ENCODE measurements at places on chromosomes 6 and 20. TPM values are rescaled to one million over a fixed set of nuclear protein-coding genes. Genes with fewer than 3 reads are reported as not detected.

DNA sequence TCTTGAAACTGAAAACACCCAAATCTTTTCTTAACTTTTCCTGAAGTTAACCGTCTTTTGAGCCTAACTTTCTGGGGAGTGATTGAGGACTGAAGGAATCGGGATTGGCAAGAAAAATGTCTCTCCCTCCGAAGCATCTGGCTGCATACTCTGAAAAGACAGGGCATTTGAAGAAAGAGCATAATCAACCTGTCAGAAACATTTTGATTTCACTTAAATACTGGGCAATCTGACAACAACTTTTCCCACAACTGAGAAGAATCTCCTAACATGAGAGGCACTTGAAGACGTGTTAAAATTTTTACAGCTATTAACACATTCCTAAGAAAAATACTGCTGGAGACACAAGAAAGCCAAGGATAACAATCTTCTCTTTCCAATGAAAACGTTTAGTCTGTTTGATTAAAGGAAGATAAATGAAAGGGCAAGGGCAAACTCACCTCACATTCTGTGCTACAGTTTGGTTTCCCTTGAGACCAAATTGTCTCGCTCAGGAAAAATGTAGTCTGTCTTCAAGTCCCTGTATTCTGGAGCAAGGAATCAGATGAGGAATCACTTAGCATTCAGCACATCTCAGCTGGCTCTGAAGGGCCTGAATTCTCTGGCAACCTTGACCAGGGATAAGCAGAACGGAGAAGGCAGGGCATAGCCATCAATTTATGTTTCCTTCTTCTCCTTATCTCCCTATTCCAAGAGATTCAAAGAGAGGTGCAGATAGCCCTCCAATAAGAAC, 76.1 kb downstream of the TBX18 start:
- DNase-seq = no peak

GRCh38 chr20:62030834-62031434, 34.7 kb downstream of the TAF4 start:
- DNase-seq = no peak

DNA sequence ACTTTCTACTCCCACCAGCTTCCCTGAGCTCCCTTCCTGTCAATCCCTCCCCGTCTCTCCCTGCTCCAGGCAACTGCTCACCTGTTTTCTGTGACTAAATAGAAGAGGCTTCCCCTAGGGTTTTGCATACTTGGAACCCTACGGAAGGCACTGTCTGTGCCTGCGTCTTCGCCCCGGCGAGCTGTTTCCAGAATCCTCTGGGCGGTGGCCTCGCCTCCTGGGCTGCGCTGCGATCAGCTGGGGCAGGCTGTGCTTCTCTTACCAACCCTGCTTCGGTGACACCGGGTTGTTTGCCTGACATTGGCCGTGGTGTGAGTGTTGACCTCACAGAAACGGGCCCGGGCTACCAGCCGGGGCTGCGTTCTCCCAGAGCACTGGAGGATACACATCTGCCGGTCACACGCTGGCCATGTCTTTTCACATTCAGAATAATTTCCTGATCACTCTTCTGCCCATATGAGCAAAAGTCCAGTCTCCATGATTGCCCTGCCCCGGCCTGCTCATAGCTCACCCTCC, 29.4 kb upstream of the CCR6 start:
- no peak for DNase-seq

DNA sequence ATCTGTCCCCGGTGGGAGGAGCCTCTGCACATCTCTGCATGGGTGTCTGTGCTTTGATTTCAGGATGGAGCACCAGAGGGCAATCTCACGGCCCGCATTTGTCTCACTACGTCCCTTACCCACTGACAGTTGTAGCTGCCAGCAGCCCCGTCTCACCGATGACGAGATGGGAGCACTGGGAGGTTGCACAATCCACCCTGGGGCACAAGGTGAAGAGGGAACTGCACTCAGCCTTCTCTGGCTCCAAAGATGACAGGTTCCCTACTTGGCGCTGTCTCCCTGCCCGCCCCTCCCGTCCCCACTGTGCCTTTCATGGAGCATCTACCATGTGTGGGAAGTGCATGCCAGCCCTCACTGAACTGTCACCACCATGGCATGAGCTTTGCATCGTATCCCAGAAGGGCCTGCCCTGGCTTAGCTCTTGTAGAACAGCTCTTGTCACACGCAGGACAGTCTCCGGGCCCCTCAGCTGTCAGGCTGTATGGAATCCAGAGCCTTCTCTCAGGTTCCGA, 99.9 kb upstream of the PMEPA1 start:
- DNase-seq = no peak

DNA sequence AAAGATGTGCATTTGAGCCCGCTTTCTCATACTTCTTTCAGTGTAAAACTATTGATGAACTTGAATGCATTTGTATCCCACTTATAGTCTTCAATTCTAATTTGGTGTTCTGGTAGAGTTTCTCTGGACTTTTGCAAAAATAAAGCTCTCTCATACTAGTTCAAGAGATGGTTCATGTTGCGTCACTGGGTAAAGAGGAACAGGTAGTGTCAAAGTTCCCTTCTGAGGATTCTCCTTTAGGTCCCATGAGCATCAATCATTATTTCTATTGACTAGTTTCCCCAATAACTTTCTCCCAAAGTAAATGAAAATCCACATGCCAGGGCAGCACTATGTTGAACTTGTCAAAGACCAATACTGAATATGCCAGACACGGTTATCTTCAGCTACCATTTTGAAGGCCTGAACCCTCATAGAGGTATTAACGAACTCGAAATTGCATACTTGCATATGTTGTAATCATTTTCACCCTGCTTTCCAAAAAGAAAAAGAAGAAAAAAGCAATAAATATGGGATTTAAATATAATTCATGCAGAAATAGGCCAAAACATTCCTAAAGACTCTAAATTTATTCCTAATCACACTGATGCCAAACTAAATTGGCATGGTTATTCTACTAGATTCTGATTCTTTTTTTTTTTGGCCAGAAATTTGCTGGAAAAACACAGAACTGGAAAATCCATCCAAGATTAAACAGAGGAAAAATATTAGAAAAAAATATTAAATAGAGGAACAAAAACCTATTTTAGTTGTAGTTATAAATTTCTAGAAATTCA, 84.5 kb downstream of the SGK1 start:
- no peak for DNase-seq

DNA sequence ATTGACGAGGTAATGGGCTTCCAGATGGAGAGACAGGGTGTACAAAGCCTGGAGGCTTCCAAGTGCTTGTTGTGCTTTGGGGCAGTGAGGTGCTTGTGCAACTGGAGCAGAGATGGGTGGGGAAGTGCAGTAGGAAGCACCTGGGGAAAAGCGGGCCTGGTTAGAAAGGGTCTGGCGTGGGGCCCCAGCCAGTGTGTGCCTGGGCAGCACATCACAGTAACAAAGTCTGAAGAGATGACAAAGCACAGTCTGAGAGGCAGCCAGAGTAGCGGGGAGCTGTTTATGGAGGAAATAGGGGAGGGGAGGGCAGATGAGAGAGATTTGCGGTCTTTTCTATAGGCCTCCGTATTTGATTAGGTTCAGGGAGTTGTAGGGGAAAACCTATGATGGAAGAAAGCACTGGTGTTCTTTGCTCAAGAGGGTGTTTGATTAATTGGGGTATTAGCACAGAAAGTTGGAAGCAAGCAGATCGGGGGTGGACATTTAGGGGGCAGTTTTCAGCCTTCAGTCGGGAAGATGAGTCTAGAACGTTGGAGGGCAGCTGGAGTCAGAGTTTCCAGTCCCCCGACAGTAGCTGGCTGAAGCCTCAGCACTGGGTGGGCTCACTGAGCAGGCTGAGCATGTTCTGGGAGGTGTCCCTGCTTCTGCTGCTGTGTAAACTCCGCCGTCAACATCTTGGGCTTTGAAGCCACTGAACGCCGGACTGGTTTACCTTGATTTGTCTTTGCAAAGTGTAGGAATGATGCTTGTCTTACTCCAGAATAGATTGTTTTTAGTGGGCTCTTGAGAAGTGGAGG, 15.5 kb upstream of the MROH8 start:
- no peak for DNase-seq

DNA sequence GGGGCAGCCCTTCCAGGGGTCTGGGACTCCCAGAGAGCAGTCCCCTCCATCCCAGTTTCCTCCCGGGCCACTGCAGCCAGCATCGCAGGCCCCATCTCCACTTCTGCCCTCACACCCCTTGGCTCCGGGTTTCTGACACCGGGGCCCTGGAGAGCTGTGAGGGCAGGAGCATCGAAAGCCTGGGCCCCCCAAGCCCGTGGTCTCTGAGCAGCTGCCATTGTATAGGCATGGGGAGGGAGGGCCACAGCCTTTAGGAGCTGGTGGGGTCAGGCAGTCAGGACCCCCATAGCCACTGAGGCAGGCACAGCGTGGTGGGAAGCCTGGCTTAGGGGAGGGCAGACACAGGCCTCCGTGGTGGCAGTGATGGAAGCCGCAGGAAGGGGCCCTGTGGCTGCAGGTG, 9.7 kb upstream of the GPSM3 start:
- DNase-seq = no peak

DNA sequence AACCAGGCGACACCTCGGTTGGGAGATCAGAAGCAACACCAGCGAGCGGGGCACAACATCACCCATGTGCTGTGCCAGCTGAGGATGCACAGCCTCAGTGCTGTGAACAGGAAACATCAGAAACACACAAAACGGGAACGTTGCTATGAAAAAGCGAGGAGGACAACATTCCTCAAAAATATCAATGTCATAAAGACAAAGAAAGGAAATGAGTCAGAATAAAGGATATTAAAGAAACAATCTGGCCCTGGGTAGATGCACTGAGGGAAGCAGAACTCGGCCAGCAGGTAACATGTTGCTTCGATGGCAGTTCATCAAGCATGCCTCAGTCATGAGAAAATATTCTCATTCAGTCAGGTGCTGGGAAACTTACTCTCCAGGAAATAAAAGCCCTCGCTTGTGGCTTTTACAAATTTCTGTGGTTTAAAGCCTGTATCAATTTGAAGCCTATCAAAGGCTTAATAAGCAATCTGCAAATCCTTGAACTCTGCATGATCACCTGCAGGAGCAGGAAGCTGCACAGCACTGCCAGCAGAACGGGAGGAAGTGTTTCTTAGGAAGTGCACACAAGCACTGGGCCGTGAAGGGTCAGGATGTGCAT, 77.5 kb downstream of the GINS1 start:
- DNase-seq = no peak

DNA sequence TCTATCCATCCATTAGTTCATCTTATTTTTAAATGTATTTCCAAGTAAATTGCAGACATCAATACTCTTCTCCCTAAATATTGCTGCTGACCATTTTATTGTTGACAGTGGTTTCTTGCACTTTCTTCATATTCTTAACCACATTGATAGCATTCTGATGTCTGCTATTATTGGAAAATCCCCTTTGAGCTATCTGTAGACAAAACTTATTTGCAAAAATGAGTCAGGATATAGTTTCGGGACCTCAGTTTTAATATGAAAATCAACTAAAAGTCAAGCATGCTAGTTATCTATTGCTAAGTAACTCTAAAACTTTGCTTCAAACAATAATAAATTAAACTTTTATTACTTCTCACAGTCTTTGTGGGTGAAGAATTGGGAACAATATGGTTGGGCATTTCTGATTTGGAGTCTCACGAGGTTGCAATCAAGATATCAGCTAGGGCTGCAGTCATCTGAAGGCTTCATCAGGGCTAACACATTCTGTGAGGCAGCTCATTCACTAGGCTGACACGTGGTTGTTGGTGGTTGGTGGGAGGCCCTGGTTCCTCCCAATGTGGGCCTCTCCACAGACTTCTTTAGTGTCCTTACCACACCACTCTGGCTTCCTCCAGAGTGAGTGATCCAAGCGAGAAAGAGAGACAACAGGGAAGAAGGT, 32.7 kb downstream of the CD109 start:
- no peak for DNase-seq

DNA sequence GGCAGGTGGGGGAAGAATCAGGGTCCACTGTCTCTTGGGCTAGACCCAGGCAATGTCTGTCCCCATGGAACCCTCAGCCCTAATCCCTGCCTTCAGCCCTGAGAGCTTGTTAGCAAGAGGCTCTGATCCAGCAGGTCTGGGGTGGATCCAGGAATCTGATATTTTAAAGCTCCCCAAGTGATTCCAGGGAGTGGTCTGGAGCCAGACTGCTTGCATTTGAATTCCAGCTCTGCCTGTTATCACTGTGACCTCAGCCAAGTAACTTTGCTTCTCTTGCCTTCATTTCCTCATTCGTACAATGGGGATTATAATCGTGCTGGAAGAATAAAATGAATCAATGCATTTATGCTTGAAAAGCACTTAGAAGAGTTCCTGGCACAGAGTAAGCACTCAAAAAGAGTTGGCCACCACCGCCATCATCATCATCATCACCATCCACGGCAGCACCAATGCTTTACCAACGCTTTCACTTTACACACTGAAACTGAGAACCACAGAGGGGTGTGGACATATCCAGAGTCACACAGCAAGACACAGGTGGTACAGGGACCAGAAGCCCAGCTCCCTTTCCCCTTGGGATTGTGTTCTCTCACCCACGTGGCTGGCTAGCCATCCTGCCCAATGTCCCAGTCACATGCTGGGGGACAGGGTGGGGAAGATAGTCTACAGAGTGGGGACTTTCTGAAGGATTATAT, 75.7 kb upstream of the RALY start:
- no peak for DNase-seq

- no peak for DNase-seq
Measured at GRCh38 chr20:10264166-10264558, 45.5 kb downstream of the SNAP25 start.

DNA sequence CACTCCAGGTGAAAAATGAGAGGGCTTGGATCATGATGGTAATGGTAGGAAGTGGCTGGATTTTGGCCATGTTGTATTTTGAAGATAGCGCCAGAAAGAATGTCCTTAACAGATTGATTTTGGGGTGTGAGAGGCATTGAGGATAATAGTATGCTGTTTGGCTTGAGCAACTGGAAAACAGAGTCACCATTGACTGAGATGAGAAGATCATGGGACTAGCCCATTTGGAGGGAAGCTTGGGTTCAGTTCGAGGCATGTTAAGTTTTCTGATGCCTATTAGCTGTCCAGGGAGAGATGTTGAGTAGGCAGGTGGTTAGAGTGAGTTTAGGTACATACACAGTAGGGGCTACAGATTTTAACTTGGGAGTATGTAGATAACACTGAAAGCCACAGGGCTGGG, 23.3 kb downstream of the PLCG1 start:
- DNase-seq = no peak

- DNase-seq = no peak
Measured at GRCh38 chr6:109912118-109912517, 66.0 kb upstream of the GPR6 start.

UNC5CL gene
- polyA plus RNA-seq = 5.1 TPM

GPX5 gene
- polyA plus RNA-seq = not detected

TSHZ2 gene
- polyA plus RNA-seq = 13.9 TPM

MEA1 gene
- polyA plus RNA-seq = 85.9 TPM

RRAGD gene
- 28.6 TPM for polyA plus RNA-seq

SAMD10 gene
- polyA plus RNA-seq = 10.0 TPM

SLCO4A1 gene
- polyA plus RNA-seq = 3.3 TPM

EDN3 gene
- 5.1 TPM for polyA plus RNA-seq

DCBLD1 gene
- 11.1 TPM for polyA plus RNA-seq

STX16 gene
- polyA plus RNA-seq = 76.7 TPM

MROH8 gene
- 7.2 TPM for polyA plus RNA-seq

F13A1 gene
- 12.7 TPM for polyA plus RNA-seq

PIGT gene
- 98.2 TPM for polyA plus RNA-seq

STMND1 gene
- 0.36 TPM for polyA plus RNA-seq

PNLDC1 gene
- 0.13 TPM for polyA plus RNA-seq

CST4 gene
- not detected for polyA plus RNA-seq

GPR6 gene
- not detected for polyA plus RNA-seq

Data from renal pelvis (tissue), 12 donors.